ENCODE measurements at places on chromosomes 7 and 10. TPM values are rescaled to one million over a fixed set of nuclear protein-coding genes. Genes with fewer than 3 reads are reported as not detected.
A peak's percentile ranks its signal among the peaks of the same experiment; 100 is the strongest.

DNA sequence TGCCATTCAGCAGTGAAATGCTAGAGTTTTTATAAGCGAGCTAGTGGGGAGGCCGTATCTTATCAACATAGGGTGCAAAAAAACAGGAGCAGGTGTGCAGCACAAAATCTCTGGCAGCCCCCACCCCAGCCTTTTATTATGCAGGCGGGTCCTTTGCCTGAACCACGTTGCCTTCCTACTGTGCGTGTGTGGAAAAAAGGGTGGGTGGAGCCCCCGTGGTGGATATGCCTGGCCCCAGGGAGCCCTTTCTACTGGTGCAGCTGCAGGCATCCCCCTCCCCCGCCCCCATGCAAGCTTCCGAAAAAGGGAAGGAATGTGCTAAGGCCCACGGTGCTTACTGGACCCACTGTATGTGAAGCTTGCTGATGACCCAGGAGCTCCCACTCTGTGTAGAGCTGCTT lies 175.9 kb downstream of the USP6NL start:
- no peaks in the 10 kb centered on the region for H3K4me1 ChIP-seq
- H3K27me3 ChIP-seq: no peaks in the 10 kb centered on the region
- DNase-seq: no peak
- no peak overlapping the region for H3K4me3 ChIP-seq
- no peaks in the 10 kb centered on the region for H3K36me3 ChIP-seq
- no peak overlapping the region for H3K27ac ChIP-seq

Gene GPC2
- total RNA-seq: 2.1 TPM

DNA sequence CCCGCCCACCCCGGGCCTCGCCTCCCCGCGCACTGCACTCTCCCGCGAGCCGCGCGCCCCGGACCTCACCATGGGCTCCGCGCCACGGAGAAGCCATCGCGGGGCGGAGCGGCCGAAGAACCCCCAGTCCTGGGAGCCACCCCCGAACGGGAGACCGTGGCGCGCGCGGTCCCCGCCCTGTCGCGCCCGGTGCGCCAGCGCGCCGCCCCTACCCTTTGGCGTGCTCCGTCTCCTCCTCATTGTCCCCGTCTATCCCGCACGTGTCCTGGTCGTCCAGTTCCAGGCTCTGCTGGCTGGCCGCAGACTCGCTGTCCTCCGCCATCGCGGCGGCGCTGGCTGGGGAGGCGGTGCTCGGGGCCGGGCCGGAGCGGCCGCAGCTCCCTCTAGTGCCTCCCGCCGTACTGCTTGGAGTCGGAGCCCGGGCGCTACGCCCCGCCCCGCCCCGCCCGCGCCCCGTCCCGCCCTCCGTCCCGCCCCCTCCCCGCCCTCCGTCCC lies at the start of gene NMT2:
NMT2 (minus strand) TSS at position 403 of the 495 bp plus-strand sequence; CDS start at position 322, 81 bp downstream.
- peaks cover 34% of the 10 kb centered on the region for H3K4me1 ChIP-seq
- no peak for DNase-seq
- no peaks in the 10 kb centered on the region for H3K27me3 ChIP-seq
- H3K27ac ChIP-seq: peak within 1 kb of the TSS; percentile 89
- no peaks in the 10 kb centered on the region for H3K36me3 ChIP-seq

DNA sequence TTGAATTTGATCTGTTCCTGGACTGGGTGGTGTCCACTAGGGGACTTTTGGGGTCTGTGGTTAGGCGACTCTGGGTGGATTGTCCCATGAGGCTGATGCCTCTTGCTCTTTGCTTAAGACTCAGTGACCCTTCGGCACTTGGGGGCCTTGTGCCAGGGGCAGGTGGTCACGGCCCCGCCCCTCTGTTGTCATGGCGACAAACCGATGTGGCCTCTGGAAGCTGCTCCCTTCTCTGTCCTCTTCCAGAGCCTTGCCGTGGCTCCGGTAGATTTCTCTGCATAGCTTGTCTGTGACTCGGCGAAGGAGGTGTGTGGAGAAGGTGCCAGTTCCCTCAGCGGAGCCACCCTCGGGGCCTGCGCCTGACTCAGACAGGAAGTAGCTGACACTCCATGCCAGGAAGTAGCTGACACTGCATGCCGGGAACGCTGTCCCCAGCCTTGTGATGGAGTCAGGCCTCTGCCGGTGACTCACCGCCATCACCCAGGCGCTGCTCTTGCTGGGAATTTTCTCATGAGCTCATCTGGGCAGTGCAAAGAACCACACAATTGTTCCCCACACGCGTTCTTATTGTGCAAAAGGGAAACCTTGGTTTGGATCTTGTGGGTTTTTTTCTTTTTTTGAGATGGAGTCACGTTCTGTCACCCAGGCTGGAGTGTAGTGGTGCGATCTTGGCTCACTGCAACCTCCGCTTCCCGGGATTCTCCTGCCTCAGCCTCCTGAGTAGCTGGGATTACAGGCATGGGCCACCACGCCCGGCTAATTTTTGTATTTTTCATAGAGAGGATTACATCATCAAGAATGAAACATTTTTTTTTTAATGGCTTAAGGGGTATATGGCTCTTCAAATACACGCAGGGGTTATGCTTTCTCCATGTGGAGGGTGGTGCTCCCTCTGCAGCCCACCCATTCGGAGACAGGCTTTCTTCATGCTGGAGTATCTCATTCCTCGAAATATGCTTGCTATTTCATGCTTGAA lies 72.6 kb downstream of the PFKFB3 start:
- peak; percentile 61 for DNase-seq
- peaks cover 16% of the 10 kb centered on the region for H3K4me1 ChIP-seq
- H3K27ac ChIP-seq: peak overlapping the region; percentile 58
- H3K36me3 ChIP-seq: no peaks in the 10 kb centered on the region
- no peaks in the 10 kb centered on the region for H3K27me3 ChIP-seq

DNA sequence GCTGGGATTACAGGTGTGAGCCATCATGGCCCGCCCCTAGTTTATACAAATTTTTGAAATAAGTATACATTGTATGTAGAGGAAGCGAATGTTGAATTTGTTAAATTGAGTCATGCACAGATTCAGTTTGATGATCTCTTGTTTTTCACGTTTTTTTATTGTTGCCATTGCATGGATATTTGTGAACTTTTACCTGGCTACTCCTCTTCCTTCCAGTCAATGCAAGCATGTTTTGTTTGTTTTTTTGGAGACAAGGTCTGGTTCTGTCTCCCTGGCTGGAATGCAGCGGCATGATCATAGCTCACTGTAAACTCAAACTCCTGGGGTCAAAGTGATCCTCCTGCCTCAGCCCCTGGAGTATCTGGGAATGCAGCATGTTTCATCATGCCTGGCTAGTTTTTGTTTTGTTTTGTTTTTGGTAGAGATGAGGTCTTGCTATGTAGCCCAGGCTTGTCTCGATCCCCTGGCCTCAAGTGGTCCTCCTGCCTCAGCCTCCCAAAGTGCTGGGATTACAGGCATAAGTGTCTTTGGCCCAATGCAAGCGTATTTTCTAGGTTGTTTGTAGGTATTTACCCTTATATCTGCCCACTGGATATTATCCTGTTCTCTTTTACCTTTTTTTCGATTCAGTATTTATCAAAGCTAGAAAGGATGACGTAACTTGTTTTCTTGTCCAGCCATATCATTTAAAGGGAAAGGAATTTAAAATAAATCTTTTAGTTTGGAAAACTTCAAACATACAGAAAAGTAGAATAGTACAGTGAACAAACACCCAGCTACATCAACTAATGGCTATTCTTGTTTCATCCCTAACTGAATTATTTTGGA lies 11.0 kb downstream of the LCOR start:
- H3K36me3 ChIP-seq: no peaks in the 10 kb centered on the region
- no peaks in the 10 kb centered on the region for H3K4me1 ChIP-seq
- DNase-seq: no peak
- H3K27ac ChIP-seq: no peak overlapping the region

Measured in lung (tissue), 17 donors.